ENCODE measurements at places on chromosomes 16 and 17.

GRCh38 chr16:89712274-89712781 lies 8.4 kb downstream of the VPS9D1 start:
- no peak for DNase-seq

DNA sequence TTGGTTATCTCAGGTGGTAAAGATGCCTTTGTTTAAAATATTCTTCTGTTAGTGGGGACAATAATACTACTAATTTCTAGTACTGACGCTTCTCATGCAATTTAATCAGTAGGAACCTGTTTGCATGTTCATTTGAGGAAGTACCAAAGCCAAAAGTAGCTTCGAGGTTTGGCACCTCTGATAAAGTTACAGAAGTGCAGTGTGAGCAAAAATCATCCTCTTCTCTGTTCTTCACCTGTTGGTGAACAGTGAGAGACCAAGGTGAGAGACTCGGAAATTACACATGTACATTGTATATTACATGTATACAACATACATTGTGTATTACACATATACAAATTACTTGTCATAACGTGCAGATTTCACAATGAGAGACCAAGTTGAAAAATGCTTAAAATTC lies 404.6 kb downstream of the MAF start:
- no peak for DNase-seq

DNA sequence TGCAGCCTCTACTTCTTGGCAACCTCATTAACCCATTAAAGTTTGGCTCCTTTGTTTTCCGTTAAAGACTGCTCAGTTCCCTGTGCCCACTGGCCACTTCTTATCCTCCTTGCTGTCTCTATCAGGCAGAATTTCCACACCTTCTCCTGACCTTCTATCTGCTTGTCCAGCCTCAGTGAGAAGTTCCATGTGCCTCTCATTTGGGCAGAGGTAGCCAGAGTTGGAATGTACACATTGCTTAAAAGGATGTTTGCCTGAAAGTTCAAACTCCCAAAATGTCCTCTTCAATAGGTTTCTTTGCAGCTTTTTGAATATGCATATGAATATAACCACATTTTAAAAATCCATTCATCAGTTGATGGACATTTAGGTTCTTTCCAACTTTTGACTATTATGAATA lies 47.0 kb downstream of the HSD17B2 start:
- no peak for DNase-seq

DNA sequence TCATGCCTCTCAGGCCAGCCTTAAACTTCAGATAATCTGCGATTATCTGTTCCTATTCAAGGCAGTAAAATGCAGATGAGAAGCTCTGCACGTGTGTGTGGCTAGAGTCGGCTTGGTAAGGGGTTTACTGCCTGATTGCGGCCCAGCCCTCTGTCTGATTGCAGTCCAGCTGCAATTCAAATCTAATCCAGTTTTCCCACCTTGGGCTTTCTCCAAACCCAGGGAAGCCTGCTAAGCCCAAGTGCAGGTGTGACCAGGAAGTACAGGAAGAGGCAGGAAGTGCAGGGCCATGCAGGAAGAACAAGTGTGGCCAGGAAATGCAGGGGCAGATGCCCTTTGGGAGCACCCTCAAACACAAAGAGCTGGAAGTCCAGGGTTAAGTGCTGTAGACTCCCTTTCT lies 314.9 kb downstream of the CEP112 start:
- no peak for DNase-seq

GRCh38 chr17:15220785-15221184 lies 44.3 kb downstream of the PMP22 start:
- no peak for DNase-seq

DNA sequence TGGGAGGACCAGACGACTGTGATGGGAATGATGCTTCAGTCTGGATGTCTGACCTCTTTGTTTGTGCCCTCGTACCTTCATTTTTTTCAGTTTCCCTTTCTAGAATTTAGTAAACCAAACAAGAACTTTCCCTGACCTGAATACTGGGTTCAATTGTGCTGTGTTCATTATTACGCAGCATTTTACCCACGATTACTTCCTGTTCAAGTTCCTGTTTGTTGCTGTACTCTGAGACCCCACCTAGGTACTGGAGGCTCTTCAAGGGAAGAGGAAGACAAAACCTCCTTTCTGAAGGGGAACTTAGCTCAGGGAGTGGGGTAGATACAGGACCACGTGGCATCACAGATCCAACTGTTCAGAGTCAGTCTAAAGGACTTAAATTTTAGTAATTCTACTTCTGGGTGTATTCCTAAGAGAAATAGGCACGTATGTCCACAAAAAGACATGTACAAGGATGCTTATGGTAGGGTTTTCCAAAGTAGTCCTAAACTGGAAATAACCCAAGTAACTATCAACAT lies 9.2 kb upstream of the PRKCB start:
- DNase-seq = no peak

GRCh38 chr17:49969795-49970389 lies 902 bp downstream of the DLX4 start:
- DNase-seq = no peak

DNA sequence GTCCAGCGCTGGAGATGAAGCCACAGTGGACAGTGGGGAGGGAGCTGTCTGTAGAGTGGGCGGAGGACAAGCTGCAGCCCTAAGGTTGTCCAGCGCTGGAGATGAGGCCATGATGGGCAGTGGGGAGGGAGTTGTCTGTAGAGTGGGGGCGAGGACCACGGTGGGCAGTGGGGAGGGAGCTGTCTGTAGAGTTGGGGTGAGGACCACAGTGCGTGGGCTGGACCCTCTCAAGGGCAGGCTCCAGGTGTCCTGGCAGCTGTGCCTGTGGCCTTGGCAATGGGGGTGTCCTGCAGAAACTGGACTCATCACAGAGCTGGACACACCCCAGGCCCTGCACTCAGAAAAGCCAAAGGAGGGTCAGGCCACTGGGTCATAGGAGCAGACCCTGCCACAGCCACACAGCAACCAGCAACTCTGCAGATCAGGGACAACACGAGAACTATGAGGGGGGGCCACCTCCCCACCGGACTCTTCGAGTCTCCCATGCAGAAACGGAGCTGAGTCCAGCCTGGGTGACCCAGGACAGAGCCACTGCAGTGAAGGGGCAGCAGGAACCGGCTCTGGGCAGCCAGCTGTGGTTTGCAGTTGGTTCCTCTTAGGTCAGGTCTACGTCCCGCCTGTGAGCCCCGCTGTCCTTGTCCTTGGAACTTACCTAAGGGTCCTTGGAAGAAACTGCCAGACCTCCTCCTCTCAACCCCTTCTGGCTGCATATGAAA lies 33.4 kb upstream of the CBFA2T3 start:
- no peak for DNase-seq

GRCh38 chr16:23879735-23880373 lies 44.1 kb downstream of the PRKCB start:
- no peak for DNase-seq

GRCh38 chr17:752620-753219 lies 656 bp upstream of the GEMIN4 start:
- no peak for DNase-seq

DNA sequence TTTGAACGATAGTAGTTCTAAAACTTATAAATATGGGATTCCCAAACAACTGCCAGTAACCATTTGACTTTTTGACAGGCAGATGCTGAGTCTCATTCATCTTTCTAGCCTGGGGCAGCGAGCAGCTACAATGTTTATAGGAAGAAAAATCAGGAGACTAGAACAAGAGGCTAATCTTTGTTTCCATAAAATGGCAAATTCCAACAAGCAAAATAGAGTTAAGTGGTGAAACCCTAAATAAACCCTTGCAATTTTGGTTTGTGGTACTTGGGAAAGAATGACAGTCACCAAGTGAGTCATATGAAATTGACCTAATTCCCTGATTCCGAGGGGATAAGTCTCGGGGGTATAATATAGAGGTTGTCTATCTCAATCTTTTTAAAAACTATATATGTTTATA lies 27.3 kb upstream of the HS3ST2 start:
- no peak for DNase-seq

GRCh38 chr16:66484453-66485213 lies 57.5 kb downstream of the BEAN1 start:
- DNase-seq = no peak

DNA sequence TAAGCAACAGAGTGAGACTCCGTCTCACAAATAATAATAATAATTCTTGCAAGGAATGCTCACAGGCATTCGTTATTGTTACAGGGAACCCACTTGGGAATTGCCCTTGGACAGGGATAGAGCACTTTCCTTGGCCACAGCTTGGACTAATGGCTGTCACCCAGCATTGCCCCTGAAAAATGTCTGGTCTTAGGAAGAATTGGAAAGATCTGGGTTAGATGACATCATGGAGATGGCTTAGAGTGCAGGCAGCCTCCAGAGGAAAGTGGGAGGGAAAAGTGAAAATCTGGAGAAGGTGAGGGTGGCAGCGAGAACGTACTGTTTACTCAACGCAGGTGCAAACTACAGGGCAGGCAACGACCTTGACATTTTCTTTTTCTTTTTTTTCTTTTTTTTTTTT lies 59.3 kb upstream of the MRTFB start:
- DNase-seq = no peak

GRCh38 chr16:8183176-8184099 lies 406.9 kb downstream of the TMEM114 start:
- no peak for DNase-seq

DNA sequence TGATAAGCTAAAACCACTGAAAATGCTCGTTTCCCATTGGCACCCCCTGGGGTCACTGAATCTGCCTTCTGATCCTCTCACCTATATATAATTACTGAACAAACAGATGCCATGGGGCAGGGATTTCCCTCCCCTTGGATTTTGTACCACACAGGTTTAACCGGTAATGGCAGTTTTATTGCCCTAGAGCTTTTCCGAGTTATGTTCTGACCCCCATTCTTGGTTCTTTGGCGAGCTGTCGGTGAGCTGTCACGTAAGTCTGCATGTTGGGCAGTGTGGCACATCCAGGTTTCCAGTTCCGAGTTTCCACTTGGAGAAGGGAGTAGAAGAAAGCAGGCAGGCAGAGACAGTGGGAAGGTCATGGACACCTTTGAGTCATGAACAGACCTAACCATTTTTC lies 7.1 kb downstream of the TMEM97 start:
- no peak for DNase-seq

DNA sequence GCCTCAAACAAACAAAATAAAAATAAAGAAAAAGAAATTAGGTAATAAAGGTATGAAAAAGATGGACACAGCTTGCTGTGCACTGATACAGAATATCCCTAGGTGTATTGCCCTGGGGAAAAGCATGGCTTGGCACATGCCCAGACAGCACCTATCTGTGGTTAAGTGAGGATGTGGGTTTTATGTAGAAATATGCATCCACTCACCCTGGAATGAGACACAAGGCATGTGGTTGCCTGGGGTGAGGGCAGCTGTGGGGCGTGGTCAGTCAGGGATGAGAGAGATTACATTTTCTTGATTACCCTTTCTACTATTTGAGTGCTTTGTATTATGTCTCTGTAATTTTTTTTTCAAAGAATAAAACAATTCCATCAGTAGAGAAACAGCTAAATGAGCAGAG lies 6.9 kb downstream of the PLLP start:
- DNase-seq = peak; percentile 36

GRCh38 chr17:74713171-74713755 lies 540 bp upstream of the CD300LF start:
- DNase-seq = no peak

DNA sequence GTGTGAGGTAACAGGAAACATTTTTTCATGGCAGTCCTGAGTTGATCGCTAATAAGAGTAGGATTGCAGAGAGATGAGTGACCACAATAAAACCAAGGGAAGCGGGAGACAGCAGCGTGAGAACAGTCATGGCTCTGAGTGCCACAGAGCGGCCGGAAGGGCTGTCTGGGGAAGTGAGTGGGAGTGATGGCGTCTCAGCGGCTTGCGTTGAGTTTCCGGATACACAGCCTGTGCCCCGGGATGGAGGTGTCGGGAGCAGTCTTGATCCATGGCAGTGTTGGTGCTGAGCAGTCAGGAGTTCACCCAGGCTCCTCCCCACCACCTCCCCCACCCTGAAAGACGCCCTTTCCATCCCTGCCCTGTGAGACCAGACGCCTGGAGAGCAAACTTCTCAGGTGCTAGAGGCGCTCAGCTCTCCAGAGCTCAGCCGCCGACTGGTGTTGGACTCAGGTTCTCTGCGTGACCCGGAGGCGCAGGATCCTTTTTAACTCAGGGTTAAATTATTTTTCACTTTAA lies 59.8 kb downstream of the BANP start:
- no peak for DNase-seq

DNA sequence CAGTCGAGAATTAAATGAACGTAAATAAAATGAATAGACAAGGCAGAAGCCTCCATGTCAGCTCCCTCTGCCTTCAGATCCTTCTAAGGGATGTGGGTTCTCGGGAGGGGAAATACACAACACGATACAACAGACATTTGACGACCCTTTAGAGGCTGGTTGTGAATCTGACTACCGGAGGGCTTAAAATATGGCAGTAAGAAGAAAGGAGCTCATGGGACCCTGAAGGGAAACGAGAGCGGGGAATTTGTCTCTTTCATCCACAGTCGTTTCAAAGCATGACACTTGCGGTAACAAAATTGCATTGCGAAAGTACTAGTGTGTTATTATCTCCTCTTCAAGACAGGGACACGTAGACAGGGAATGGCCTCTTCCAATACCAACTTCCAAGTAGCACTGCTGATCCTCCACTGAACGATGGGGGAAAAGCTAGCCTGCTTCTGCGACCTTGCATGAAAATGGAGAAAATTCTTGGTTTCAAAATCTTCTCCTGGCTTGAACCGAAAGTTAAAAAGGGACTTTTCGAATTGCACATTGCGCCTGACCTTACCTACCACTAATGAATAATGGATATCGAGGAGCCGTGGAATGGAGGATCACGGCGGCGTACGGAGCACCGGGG lies 1.2 kb upstream of the TNRC6C start:
- DNase-seq = no peak

GRCh38 chr17:81010935-81011334 lies 19.3 kb downstream of the CHMP6 start:
- no peak for DNase-seq

GRCh38 chr16:85612801-85613603 lies at the start of gene GSE1:
TSS of gene GSE1 (plus strand) at chr16:85613322. CDS start at chr16:85613392, 70 bp downstream.
- DNase-seq = peak; percentile 67

GRCh38 chr16:75256059-75256571 lies 4.7 kb upstream of the BCAR1 start:
- no peak for DNase-seq

DNA sequence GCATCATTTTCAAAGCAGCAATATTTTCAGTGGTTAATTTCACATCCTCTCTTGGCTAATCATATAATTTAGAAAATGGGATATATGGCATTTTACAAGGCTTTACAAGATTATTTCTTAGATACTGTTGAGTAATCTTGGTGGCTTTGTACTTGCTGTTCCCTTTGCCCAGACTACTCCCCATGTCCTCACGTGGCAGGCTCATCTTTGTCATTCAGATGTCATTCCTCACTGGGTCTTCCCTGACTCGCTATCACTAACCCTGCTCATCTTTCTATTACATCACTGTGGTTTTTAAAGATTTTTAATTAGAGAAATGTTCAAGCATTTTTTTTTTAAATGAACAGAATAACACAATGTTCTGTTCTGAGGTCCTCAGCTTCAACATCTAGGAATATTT lies 240.0 kb upstream of the IRX5 start:
- no peak for DNase-seq

- DNase-seq = no peak
These were observed 82.9 kb upstream of the RCVRN start for GRCh38 chr17:9987779-9988585.
